ENCODE measurements at places on chromosomes 2 and 18.
A peak's percentile ranks its signal among the peaks of the same experiment; 100 is the strongest.

DNA sequence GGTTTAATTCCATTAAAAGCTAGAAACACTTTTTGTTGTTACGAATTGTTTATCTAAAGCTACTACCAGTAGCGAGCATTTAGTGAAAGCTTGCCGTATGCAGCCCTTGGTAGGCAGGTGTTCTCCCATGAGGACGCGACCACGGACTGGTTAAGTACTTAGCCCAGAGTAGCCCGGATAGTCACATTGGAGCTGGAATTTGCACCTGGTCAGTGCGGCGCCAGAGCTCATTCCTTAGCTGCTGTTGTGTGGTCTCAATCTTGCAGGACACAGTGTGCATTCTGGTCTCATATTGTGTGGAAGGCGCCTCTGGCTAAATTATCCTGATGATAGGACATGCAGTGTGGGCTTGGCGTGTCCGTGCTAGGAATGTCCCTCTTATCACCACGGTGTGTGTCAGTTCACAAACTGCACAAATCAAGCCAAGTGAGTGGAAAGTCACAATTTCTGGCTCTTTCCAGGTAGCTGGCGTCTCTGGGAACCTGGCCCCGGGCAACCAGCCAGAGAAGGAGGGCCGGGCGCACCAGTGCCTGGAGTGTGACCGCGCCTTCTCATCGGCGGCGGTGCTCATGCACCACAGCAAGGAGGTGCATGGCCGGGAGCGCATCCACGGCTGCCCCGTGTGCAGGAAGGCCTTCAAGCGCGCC is 133.3 kb downstream of the ZNF236 start:
- DNase-seq: no peak

- no peak for DNase-seq
These were observed 11.8 kb upstream of the GPR17 start for GRCh38 chr2:127634066-127634617.

GRCh38 chr2:187574969-187575750 is 20.9 kb upstream of the TFPI start:
- DNase-seq: no peak

DNA sequence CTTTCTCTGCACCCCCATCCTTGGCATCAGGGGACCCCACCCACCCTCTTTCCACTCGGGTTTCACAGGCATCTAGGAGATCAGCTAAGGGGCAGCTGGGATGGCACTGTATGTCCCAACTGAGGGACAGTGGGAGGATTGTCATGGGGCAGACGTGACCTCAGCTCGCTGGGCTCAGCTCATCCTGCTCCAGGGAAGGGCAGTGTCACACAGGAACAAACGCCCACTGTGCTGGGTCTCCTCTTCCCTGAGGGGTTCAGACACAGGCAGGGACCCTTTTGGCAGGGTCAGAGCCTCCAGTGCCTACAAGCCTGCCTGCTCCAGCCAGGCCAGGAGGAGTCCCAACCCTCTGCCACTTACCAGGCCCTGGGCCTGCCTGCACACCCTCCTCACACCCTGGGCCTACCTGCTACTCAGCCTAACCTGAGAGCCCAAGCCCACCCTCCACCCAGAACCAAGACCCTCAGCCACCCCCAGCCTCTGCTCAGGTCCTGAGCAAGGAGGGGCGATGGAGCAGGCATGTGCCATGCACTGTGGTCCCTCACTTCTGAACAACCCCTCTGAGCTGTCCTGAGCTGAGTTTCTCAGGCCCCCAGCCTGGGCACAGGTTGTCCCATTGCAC is 68.2 kb downstream of the HS1BP3 start:
- no peak for DNase-seq

GRCh38 chr2:30367232-30368070 is 79.6 kb upstream of the LCLAT1 start:
- no peak for DNase-seq

DNA sequence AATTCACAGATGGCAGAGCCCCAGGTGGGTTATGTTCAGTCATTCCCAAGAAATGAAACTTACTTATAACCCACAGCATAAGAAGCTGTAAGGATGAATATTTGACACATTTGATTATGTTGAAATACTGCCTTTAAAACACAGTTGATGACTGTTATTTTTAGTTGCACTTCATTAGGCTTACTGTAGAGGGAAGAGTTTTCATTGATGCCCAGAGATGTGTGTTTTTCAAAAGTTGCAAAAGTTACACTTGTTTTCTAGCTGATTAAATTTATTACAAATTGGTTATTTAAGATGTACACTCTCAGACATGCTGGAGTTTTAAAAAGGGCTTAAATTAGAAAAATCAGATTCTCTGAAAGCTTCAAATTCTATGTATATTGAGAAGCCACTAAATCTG is 506.1 kb downstream of the PARD3B start:
- DNase-seq: no peak

DNA sequence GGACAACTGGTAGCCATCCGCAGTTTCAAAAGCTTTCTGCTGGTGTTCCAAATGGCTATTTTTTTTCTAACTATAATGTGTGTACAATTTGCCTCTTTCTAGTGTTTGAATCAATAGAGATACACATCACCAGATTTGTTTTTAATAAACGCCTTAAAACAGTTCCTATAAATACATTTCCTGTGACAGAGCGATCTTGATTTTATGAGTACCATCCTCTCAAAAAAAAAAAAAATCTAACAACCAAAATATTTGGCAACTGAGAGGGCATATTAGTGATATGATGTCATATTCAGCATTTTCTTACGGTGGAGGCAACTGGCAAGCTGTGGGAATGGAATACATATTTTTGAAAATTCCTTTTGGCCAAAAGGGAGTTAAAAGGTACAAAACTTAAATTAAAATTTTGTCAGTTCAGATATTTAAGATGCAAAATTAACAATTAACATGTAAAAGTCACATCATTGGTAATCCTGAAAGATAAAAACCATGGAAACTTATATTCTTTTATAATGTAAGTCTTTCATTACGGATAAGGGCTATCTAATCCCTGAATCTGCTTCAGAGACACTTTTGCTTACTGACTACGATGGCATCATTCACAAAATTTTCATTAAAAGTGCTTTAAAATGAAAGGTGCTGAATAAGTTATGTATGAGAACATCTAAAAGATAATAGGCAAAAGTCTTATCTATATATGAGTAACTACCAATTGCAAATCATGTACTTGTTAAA is 268.4 kb downstream of the TCF4 start:
- no peak for DNase-seq

GRCh38 chr2:68719912-68720311 is 14.7 kb upstream of the ARHGAP25 start:
- DNase-seq: no peak

DNA sequence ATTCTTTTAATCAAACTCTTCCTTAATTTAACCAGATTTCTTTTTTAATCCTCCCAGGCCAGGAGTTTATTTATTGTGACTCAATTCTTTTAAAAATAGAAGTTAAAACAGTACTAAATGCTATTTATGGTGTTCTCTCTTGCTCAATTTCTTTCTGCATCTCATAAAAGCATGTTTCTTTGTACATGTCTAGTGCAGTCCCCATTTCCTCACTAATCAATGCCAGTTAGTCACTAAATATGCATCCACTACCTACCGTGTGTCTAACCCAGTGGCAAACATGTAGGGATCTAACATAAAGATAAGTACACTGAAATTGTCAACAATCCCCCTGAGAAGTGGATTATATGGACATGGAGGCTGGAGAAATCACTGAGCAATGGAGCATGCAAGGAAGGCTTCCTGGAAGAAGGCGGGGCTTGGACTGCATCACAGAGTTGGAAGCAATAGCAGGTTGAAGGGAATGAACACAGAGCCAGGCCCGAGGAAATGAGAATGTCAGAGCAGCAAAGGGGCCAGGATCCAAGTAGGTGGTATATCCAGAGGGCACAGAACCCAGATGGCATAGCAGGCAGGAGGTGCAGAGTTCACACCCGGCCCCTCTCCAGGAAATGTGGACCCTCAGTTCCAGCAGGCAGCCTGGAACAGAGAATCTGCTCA is 105.3 kb upstream of the FOSL2 start:
- DNase-seq: peak; percentile 42

GRCh38 chr2:79511320-79511951 is 1.4 kb upstream of the CTNNA2 start:
- DNase-seq: peak; percentile 16

- no peak for DNase-seq
These were observed 815.5 kb downstream of the EPHA4 start for GRCh38 chr2:220756653-220757052.

GRCh38 chr2:85723707-85724360 is 29.7 kb downstream of the GNLY start:
- no peak for DNase-seq

- peak; percentile 42 for DNase-seq
These were observed 24.2 kb upstream of the RHOB start for GRCh38 chr2:20422402-20423271.

DNA sequence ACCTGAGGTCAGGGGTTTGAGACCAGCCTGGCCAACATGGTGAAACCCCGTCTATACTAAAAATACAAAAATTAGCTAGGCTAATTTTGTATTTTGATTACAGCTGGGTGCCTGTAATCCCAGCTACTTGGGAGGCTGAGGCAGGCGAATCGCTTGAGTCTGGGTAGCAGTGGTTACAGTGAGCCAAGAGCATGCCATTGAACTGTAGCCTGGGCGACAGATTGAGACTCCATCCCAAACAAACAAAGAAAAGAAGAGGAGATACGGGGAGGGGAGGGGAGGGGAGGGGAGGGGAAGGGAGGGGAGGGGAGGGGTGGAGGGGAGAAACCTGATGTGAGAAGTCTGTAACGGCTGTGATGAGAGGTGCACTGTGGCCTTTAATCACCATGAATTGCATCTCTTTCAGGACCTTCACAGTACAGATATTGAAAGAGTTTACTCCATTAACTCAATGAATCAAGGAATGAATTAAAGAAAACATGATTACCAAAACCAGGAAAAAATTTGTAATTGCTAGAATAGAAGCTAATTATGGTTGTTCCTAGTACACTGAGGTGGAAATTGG is 135.3 kb downstream of the CALCRL start:
- no peak for DNase-seq

- DNase-seq: no peak
These were observed 339.2 kb downstream of the ARHGAP15 start for GRCh38 chr2:143468341-143468888.

DNA sequence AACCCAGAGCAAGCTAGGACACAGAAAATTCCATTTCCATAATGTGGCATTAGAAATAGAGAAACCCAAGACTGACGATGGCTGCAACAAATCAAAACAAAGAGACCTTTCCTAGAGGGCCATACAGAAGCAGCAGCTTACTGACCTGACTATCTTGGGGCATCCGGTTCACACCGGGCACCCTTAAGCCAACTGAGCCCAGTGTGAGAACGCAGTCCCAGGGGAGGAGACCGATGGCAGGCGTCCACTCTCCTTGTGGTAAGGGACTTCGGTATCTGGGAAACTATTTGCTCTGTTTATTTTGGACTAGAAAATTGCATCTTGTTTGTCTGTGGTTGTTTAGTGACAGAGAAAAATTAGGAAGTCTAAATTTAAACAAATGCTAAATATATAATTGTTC is 244.8 kb upstream of the COPS8 start:
- no peak for DNase-seq

DNA sequence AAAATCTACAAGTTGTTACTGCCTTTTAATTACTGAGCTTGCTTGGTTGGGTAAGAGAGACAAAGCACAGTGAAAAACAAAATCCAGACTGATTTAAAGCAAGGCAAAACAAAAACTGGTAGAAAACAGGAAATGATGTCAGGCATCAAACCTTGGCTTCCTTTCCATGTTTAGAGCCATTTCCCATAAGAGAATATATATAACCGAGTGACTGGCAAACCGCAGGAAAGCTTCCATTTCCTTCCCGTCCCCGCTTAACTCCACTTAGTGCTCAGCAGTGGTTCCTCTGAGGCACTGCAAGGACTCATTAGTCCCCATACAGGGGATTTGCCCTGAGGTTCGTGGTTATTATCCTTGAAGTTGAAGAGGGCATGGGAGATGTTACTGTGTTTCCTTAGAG is 446.3 kb downstream of the LPIN1 start:
- peak; percentile 87 for DNase-seq

DNA sequence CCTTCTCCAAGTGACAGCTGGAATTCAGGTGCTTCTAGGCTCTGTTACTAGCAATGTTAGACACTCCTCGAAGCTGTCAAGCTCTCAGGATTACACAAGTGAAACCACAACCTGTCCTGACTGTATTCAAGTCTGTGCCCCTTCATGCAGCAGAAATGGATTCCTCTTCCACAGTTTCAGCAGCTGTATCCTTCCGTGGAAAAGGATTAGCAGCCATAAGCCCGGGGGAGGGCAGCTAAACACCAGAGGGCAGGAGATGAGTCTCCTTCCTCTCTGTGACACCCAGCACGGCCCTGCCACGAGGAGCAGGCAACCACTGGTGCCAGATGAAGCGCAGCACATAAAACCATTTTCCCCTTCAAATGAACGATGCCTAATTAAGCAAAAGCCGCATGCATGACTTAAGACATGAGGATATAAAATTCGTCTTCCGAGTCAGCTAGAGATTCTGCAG is 1.2 kb downstream of the ST3GAL5 start:
- DNase-seq: peak; percentile 88

DNA sequence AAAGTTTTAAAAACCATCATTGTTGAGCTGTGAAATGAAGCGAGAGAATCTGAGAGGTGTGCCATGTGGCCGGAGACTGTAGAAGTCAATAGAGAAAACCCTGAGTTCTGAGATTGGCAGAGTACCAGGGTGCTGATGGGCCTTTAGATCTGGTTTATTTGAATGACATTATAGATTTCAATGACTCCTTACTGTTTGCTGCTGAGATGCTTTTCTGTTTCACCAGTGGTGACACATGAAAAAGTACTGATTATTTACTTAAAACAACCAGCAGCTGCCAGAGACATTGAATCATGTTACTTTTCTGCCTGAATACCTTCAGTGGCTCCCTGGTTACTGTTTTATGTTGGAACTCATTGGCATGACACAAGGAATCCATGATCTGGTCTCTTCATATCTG is 602.7 kb upstream of the ZNF804A start:
- DNase-seq: no peak

- no peak for DNase-seq
These were observed 988.2 kb downstream of the SUCLG1 start for GRCh38 chr2:83470928-83471327.

GRCh38 chr18:34659579-34660517 is 50.2 kb upstream of the DTNA start:
- peak; percentile 83 for DNase-seq

- no peak for DNase-seq
These were observed at the start of gene MFSD2B for GRCh38 chr2:24009680-24010476. Gene MFSD2B, plus strand, starts transcription at chr2:24010085. Its CDS starts 12 bp downstream, at chr2:24010097.

DNA sequence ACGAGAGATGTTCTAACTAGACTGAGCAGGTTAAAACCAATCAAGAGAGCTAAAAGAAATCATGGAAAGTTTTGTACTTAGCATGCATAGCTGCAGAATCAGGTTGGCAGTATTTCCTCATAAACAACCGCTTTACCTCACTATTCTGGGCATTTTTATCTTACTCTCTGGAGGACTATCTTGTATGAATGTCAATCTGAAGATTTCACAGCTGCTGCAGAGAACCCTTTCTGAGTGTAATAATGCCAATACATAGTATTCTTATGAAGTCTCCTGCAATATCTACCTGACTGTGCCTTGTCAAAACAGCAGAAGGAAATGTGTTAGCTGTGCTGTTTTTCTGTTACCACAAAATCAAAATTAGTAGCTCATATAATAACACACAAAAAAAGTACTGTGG is 705.9 kb upstream of the FSHR start:
- DNase-seq: no peak

- peak; percentile 72 for DNase-seq
These were observed 45.9 kb upstream of the AFF3 start for GRCh38 chr2:100188326-100188725.

Measured in MV-4-11 (cell line).